ENCODE measurements at places on chromosomes 7 and 10.

DNA sequence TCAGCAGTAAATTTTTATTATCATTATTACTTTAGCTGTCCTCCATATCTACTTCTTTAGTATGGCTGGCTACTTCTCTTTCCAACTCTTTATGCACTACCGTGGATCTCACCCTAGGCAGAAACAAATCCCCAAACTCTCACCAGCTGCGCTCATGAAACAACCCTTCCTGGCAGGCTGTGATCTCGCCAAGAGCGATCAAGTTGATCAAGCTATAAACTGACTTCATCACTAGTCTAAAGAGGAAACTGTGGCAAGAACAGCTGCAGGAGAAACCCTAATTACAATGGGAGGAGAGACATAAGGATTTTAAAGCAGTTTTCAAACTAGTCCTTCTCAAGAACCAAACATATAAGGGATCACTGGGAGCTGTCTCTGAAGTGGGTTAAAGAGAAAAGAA, 160.5 kb upstream of the PRSS58 start:
- DNase-seq, result no peak

DNA sequence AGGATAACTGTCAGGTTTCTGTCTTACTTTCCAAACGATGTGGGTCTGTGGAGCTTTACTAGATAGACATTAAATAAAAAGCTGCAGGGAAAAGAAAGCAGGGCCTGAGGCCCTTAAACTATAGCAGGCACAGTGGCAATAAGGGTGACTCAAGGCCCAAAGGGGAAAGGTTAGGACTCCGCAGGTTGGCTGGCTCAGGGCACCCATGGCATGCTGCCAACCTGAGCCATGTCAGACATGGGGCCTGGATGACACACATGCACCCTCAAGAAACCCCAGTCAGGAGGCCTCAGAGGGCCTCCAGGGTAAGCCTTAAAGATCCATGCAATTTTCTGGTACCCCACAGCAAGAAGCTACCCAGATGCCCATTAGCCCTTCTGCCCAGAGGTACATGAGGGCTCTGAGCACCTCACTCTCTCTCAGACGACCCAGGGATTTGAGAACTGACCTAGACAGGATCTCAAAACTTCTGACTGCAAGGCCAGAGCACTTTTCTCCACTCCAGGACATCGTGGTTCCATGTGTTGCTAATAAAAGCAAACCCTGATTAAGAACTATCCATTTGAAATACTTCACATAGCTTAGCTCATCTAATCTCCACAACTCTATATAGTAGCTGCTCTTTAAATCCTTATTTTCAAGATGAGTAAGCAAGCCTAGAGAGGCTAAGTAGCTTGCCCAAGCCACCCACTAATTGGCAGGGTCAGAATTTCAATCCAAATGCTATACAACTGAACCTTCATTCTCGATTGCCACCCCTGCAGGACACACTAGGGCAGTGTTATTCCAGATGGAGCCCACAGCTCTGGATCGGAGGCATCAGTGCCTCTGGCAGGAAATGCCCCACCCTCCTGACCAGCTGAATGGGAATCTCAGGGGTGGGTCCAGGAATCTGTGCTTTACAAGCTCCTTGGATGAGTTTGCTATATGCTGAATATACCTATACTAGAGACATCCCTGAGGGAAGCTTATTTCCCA, 132.5 kb upstream of the EFCAB10 start:
- DNase-seq, result no peak

- no peak for DNase-seq
Measured at GRCh38 chr7:83065714-83066113, 97.0 kb downstream of the PCLO start.

- no peak for DNase-seq
Measured at GRCh38 chr7:15463801-15464666, 97.8 kb downstream of the AGMO start.

- no peak for DNase-seq
Measured at GRCh38 chr7:91165006-91165845, 99.0 kb upstream of the FZD1 start.

DNA sequence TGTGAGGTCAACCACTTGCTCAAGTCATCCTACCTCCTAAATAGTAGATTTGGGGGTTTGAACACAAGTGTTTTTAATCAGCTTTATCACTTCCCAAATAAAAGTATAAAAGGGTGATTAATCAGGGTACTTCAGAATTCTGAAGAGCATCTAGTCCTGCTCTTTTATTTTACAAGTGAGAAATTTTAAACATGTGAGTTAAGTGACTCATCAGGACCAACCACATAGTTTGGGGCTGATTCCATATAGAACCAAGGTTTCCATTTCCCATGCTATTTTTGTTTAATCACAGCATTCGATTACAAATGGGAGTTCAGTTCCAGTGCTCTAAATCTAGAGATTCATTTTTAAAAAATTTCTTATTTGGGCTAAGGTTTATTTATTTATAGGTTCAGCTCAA, 113.4 kb downstream of the GPR158 start:
- DNase-seq, result no peak

GRCh38 chr7:29156907-29157452, 10.6 kb upstream of the CPVL start:
- no peak for DNase-seq

DNA sequence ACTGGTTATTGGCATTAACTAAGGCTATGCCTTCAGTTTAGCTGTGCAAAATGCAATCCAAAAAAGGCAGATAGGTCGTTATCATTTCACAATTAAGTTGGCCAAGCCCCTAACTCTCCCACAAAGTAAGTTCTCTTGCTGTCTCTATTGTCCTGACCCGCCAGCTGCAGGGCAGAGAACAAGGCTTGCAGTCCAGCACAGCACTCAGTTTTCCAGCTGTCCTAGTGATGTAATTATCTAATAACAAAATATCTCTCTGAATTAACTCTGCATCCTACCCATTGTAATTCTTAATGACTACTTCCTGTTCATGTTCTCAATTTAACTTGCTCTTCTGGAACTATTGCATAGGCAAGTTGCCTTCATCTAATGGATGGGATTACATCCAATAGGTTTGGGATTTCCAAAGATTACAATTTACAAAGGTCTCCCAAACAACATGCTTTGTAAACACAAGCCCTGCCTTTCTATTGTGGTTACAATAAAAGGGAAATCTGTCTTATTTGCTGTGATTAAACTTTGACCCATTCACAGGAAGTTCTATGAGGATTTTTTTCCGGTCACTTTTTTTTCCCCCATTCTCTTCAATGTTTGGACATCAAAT, 55.2 kb downstream of the CDK6 start:
- DNase-seq, result no peak

GRCh38 chr10:45265996-45266395, 49.4 kb downstream of the OR13A1 start:
- no peak for DNase-seq

GRCh38 chr7:45088821-45089340, at the start of gene NACAD:
TSS of gene NACAD (minus strand) at chr7:45088969. CDS start at chr7:45088894, 75 bp downstream.
- DNase-seq, result no peak

DNA sequence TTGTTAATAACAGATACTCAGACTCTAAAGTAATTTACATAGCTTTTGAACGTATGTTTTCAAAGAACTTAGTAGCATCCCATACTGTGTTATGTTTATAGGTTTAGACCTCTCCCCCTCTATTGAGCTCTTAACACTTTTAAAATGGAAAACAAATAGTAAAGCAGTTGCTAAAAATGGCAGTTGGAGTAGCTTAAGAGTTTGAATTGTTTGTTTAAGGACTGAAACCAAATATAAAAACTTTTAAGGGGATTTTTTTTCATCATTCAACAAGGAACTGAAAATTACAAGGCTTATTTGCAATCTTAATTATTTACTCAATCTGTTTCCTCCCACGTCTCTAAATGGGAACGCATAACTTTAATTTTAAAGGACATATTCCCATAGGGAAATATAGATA, 1.6 kb upstream of the SPAG6 start:
- DNase-seq, result no peak

GRCh38 chr7:111558991-111559390, 3.3 kb downstream of the IMMP2L start:
- DNase-seq, result no peak

DNA sequence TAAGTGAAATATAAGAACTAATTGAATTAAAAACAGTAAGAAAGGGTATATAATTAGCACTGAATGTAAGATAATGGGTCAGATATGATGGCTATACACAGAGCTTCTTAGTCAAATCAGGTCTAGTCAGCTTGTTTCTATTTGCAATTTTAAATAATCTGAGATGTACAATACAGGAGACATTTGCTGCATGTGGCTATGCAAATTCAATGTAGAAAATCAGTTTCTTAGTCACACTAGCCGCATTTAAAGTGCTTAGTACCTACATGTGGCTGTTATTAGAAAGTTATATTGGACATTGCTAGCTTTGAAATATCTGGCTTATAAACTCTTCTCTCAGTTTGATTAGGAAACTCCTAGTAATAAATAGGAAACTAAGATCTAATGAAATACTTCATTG, 25.3 kb downstream of the CCDC7 start:
- DNase-seq, result no peak

DNA sequence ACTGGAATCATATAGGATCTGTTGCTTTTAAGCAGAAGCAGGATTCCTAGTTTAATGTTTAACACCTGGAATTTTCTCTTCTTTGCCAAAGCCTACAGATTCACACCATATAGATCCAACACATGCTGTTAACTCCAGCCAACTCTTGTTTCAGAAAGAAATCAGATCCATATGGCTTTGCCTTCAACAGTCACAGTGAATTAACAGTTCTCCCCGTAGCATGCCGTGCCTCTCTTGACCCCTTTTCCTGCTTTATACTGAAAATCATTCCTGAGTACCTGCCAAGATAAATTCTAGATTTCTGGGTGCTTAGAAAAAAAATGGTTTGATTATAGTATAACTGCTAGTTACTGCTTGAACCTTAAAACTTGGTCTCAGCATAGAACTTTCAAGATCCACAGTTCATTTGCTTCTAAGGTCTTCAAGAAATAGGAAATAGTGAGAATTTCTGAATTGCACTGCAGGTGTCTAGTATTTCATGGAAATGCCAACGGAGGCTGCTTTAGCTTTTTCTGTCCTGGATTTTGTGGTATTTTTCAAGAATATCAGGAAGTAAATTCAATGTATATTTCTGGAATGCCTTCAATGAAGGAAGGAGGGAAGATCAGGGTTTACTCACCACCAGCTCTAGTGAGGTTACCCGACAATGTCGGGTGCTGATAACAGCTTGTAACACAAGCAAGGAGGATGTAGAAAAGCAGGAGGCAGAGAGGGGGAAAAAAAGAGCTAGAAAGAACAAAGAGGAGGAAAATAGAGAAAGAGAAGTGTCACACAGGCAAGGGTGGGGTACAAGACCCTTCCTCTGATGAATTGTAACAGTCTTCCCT, 6.6 kb downstream of the AASS start:
- DNase-seq, result no peak

- no peak for DNase-seq
Measured at GRCh38 chr7:121139427-121139826, 150.9 kb downstream of the CPED1 start.

DNA sequence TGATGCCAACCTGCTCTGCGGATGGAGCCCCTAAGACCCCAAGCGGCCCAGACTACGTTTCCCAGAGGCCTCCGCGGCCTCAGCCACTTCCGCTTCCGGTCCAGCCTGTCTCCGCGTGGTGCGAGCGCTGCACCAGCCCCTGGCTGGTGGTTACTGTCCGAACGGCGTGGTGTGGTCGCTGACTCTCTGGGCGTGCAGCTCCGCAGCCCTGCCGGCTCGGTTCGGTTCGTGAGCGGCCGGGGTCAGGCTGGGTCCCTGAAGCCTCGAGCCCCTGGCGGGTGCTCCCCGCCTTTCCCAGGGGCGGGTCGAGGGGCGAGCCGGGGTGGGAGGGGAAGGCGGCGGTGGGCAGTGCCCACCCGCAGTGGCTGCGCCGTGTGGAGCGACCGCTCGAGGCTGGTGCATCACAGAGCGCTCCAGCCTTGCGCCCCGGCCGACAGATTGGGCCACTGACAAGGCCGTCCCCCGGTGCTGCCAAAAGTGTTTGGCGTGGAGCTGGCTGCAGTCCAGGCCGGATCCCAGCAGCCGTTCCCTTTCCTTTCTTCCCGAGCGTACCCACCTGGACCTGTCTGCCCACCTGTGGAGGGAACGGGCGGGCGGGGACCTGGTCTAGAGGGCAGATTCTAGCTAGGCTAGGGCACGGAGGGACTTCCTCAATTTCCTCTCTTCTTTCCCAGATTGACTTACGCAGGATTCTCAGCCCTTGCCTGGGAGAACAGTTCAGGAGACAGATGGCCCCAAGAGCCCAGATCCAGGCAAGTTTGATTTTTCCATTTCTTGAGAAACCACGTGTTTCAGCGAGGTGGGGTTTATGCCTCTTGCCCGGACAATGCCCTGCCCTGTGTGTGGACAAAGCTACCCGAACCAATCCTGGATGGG, at the start of gene ZNF485:
ZNF485 (plus strand) TSS at position 116 of the 876 bp plus-strand sequence; CDS start at position 729, 613 bp downstream.
- peak; percentile 7 for DNase-seq

DNA sequence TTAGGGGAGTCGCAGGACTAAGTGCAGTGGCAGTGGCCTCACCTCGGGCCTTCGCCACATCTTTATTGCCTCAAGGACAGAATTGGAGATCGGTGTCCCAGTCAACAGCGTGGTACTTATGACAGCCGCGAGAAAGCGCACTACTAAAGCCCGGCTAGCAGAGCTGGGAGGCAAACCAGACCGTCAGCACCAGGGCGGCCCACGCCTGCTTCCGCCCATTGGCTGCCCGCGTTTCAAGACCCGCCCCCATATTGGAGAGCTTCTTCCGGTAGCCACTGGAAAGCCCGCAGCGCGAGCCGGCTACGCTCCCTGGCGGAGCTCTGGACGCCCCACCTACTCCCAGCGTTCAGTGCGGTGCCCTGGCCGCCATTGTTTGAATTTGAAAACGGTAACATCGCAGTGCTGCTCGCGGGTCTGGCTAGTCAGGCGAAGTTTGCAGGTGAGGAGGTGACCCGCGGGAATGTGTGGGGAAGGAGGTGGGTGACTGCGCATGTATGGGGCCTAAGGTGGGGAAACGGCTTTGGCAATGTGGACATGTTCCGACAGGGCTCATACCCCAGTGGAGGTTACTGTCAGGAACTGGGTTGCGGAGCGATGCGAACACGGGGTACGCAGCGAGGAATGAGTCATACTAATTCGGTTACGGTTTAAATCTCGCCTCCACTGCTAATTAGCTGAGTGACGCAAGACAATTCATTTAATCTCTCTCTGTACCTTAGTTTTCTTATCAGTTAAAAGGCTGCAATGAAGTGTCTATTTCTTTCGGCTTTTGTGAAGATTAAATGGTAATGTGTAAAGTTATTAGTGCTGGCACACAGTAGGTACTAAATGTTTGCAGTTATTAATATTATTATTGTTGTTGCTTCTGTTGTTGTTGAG, at the start of gene KIF20B:
KIF20B (plus strand) TSS at position 349 of the 879 bp plus-strand sequence. CDS start 3,705 bp downstream, outside the sequence.
- peak; percentile 84 for DNase-seq
